ENCODE measurements at places on chromosomes 3 and 15.

DNA sequence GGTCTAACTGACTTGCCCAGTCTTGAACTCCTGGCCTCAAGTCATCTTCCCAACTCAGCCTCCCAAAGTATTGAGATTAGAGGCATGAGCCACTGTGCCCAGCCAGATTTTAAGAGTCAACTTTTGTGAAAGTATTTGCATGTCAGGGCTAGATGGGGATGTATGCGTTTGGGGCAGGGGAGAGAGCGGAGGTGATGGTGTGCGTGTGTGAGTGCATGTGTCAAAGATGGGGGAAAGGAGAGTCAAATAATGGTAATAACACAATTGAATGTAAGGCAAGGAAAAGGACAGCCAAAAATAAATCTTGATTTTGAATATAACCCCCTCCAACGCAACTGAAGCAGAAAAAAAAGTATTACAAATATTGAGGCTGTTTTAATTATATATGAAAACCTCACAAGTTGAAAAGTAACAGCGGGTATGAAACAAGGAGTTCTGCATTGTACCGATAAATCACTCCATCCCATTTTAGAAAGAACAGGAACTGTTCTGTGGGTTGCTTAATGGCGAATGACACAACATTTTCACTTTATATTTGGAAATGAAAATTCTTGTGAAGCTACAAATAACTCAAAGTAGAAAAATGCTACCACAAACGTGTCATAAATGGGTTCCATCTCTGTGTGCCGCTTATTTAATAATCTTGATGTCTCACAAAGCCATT is 29.9 kb upstream of the LDHAL6B start:
- DNase-seq = no peak

- no peak for DNase-seq
These were observed 132.2 kb downstream of the MBNL1 start for GRCh38 chr3:152400887-152401286.

GRCh38 chr15:62887113-62887570 is 155.4 kb upstream of the TPM1 start:
- DNase-seq = no peak

GRCh38 chr3:188031121-188031520 is 122.8 kb upstream of the LPP start:
- no peak for DNase-seq

DNA sequence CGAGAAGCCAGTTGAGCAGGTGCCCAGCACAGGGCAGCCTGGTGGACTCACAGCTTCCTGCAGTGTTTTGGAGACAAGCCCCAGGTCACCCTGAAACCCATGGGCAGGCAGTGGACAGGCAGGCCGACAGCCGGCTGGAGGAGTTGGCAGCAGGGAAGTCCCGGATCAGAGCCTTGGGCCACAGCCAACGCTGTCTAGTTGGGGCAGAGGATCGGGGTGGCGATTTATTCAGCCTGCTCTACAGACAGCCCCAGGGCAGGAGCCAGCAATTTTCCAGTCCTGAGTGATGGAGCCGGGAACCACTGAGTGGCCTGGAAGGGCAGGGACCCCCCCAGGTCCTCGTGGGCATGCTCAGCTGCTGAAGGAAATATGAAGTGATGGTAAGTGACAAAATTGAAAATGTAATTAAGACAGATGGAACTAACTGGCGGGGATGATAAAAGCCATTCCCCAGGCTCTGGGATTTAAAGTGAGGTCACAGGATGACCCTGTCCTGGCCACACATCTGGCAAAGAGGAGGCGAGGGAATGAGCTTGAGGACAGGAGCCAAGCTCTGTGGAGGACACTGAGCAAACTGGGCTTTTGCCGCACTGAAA is 34.4 kb upstream of the TBC1D21 start:
- no peak for DNase-seq

DNA sequence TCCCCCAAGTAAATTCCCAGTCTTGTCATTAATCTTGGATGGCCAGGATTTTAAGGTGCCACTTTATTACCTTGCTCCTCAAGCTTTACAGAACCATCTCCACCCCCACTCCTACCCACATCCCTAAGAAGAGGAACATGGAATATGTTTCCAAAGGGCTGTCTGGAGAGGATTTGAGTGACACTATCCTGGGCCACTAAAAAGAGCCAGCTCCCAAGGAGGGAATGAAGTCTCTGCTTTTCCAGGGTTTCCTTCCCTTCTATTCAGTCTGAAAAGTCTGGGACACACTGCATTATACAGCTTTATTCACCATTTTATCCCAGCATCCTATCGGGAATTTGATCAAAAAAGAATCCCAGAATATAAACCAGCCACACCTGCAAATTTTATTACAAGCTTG is 35.6 kb upstream of the MECOM start:
- no peak for DNase-seq

- DNase-seq = no peak
These were observed 122.0 kb upstream of the MELTF start for GRCh38 chr3:197151580-197151979.

DNA sequence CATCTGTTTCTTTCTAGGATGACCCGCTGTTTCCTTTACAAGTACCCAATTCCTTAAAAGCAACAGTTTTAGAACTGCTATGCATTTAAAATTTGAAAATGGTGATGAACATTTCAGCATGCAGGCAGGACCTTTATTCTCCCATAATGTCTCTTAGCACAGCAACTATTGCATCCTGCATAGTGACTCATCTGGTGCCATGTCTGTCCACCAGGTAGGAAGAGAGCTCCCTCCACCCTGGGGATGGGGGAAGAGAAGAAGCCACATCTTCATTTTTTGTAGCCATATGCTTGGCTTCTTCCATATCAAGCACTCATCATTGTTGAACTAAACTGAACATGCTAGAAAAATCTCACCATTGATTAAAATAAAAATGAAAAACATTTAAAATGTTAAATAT is 9.9 kb downstream of the GPR15 start:
- no peak for DNase-seq

- no peak for DNase-seq
These were observed 11.4 kb upstream of the MGA start for GRCh38 chr15:41648770-41649169.

GRCh38 chr3:11915621-11916424 is 69.1 kb upstream of the TAMM41 start:
- no peak for DNase-seq

DNA sequence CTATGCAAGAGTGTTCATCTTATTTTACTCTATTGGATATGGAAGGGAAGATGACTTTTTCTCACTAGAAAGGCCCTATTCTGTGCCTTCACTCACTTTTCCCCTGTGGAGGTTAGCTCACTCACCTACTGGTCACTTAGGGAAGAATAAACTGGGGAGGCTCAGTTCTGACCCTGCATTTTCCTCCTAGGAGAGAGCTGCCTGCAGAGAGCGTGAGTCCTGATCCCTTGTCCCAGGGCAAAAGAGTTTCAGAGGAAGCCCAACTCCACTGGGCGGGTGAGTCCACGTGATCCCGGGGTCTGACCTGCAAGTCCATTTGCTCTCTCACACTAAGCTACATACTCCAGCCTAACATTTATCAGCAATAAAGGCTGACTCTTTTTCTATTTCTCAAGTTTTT is 8.4 kb downstream of the MORC1 start:
- no peak for DNase-seq

GRCh38 chr15:60001610-60002527 is 2.2 kb upstream of the FOXB1 start:
- DNase-seq = no peak

DNA sequence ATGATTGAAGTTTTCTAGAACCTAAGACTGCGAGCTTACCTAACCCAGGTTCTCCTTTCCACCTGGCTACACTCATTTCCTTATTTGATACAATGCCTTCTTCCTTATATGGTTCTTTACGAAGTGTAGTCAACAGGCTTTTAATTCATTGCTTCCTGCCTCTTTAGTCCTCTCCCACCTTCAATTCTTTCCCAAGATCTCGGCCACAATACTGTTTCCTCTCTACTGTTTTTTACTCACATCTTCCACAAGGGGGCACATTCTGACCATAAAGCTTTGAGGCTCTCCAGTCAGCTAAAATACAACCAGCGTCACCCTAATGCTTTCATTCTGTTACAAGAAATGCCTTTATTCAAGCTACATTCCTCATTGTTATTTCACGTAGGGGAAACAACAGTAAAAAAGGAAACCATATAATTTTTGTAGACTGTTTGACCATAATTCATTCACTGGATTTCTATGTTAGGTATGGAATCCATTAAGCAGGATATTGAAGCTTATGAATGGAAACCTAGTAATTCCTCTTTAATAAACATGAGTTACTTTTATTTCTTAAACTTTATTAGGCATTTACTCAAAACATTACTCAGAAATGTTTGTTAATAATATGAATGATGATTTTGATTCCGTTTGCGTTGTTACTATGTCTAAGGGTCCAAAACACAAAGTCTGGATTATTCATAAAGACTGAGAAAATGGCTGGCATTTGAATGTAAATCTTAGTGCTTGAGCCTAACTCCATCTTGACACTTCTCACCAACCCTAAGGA is 29.5 kb upstream of the VEPH1 start:
- DNase-seq = no peak

GRCh38 chr3:24519368-24520100 is 24.9 kb upstream of the THRB start:
- no peak for DNase-seq

DNA sequence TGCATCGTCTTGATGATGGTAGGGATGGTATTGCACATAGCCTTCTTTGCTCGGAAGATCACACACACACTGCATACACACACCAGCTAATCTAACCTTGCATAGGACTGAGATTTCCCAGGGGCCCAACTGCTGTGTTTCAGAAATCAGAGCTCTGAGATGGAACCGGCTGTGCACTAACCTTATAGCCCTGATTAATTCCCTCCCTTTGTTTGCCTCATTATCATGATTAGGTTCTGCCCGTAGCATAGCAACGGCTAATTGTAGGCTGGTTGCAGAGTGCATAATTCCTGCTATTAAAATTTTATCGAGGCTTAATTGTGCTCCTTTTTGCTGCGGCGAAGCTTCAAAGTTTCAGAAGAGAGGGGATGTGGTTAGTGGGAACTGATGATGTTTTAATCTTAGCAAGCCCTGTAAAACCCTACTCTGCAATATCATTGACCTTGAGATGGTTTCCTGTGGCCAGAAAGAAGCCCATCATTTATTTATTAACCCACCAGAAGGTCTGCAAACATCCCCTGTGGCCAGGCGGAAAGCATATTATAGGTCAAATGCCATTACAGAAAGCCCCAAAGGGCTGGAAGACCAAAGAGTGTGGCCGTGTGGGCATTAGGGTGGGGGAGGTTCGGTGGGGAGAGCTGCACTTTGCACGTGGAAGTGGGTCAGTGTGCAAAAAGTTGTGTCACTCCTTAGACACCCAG is 56.2 kb upstream of the GLCE start:
- no peak for DNase-seq

DNA sequence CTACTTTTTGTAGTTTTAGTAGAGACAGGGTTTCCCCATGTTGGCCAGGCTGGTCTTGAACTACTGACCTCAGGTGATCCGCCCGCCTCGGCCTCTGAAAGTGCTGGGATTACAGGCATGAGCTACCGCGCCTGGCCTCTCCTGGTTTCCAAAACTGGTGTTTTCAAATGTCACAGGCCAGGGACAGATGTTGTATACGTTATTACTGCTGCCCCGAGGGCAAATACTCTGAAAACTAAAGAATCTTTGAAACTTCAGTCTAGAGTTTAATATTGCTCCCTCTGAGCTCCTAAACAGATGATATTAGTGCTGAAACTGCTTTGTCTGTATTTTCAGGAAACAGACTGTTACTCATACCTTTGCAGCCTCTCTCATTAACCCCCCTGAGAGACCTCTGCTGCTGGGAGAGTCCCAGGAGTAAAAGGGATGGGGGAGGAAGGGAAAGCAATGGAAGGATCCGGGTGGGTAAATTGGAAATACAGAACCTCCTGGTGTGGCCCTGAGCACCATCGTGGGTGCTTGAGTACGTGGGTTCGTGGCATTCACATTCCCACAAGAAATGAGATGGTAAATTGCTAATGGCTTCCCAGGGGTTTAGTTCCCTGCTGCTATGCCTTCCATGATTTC is 96.3 kb upstream of the IGF1R start:
- DNase-seq = no peak

- DNase-seq = no peak
These were observed 34.6 kb upstream of the THSD4 start for GRCh38 chr15:71080705-71081104.

All from stimulated activated CD4-positive, alpha-beta T cell treated with anti-CD3 and anti-CD28 coated beads, Interleukin-1b, Interleukin-23, amount 100 ng/mL, for 1 hour (primary cell).